K562 (cell line): ENCODE measurements at places on chromosomes 2 and 18.

DNA sequence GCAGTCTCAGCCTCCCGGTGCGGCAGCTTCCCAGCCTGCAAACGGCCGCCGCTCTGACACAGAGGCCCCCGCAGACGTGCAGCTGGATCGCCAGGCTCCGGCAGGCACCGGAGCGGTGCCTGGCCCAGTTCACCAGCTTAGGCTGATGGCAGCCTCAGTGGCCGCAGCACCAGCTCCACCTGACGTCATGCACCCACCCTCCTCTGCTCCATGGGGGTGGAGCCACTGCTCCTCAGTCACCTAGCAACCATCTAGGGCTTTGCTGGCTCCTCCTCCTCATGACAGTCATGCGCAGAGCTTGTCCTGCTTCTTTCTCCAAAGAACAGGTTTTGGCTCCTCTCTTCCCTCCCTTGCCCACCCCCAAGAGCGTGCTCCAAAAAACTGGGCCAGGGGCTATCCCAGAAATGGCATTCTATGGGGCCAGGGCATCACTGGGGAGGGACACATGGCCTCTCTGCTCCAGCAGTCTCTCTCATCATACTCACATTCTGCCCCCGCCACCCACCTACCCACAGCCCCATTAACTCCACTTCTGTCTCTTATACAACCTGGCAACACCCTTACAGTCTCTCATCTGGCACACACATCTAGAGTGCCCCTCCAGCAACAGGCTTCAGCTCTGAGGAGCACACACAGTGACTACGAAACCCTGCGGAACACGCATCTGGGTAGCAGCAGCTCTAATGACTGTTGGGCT lies 5.5 kb downstream of the DCTN1 start:
- peaks cover 16% of the 10 kb centered on the region for H3K4me1 ChIP-seq
- DNase-seq, result peak; percentile 76
- peaks cover 29% of the 10 kb centered on the region; the same call in 2 of the 3 replicates for H3K36me3 ChIP-seq
- no peak overlapping the region for H3K4me3 ChIP-seq
- no peaks in the 10 kb centered on the region for H3K27me3 ChIP-seq

DNA sequence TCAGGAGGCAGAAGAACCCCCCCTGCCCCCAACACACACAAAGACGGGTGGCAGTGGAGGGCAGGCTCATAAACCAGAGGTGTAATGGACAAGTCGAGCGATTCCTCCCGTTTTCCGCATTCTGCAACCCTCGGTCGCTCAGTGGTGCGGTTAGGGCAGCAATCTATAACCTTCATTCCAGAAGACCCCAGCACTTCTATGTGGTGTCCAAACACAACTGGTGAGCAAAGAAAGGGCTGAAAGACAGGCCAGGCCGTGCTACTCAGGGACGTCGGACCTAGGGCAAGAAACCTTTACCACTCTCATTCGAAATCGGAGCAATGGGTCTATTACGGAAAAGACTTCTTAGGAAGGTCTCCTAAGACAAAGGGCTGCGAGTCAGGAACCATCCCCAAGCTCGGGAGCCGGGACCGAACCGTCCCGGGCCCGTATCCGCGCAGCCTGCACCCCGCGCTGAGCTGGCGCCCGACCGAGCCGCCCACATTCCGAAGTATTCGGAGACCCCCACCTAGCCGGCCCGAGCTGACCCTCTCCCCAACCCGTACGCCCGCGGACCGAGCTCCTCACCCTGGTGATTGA lies 568 bp downstream of the ARL5A start:
- peak overlapping the region; percentile 78 for H3K4me3 ChIP-seq
- H3K27ac ChIP-seq, result peak overlapping the region; percentile 75
- peak; percentile 43 for DNase-seq
- H3K36me3 ChIP-seq, result peaks cover 9% of the 10 kb centered on the region; the same call in 2 of the 3 replicates
- H3K27me3 ChIP-seq, result no peaks in the 10 kb centered on the region

DNA sequence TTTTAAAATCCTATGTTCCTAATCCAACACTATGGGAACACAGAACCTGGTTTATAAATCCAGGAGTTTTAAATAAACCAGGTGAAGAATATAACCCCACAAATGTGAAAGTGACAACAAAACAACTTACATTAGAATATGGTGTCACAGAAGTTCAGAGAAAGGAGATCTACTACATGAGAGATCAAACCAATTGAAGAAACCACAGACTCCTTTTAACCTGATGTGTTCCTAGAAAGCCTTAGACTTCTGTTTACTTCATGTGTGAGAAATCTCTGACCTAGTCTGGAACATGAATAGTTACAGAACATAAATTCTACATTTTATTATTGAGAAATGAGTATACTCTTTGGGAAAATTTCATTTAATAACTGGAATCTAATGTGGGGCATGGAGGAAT lies 165.3 kb downstream of the FTCDNL1 start:
- H3K27me3 ChIP-seq, result no peaks in the 10 kb centered on the region
- no peak for DNase-seq
- H3K4me1 ChIP-seq, result no peaks in the 10 kb centered on the region
- no peak overlapping the region for H3K27ac ChIP-seq

DNA sequence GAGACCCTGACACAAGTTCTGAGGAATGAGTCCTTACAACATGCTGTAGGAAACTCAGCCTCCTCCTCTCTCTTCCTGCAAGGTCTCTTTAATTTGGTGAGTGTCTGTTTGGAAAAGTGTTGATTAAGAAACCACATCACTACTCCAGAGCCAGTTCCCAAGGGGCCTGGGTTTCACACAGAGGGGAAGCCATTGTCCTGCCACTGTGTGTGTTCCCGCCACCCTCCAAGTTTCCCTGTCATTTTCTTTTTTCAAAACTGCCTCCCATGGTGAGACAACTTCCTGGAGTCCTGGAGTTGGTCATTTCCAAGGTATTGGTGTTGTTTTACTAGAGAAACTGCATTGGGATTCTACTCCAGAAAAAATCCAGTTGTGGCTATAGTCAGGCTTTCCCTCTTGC lies 232.0 kb upstream of the PARD3B start:
- no peaks in the 10 kb centered on the region for H3K4me1 ChIP-seq
- H3K36me3 ChIP-seq, result no peaks in the 10 kb centered on the region
- H3K4me3 ChIP-seq, result no peak overlapping the region
- H3K27me3 ChIP-seq, result 0 out of 3 replicates have a peak, but pooled peaks cover 2% of the 10 kb centered on the region

- H3K4me1 ChIP-seq, result peaks cover 28% of the 10 kb centered on the region
- no peaks in the 10 kb centered on the region for H3K27me3 ChIP-seq
- H3K27ac ChIP-seq, result peak overlapping the region; percentile 91
- H3K36me3 ChIP-seq, result no peaks in the 10 kb centered on the region; the same call in 1 of the 3 replicates
Observed at GRCh38 chr2:48605482-48606175, 12.0 kb upstream of the GTF2A1L start.

DNA sequence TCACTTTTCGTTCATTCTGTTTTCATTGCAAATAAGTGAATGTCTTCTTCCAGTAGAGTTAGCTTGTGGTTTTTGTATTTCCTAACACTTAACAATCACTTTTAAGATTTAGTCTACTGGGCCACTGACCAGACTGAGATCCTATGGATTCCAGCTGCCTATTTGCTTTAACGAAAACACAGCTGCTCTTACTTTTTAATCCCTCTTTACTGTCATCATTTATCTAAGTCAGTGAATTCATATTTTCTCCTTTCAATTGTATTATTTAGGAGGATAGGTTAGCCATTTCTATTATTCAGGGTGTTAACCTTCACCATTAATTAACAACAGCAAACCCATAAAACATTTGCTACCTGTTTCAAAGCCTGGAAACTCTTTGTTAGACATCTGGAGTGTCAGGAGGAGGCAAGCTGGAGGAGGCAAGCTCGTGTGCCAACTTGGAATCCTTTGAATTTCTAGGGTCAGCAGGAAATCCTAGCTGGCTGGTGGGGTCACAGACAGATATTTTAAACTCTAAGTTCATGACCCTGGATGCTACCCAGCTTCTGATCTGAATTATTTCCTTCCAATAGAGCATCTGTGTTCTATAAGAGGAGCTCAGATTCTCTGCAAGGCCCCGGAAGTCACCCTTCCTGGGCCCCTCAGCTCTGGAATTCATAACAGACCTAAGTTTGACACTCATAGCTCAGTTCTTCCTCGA lies 385.3 kb downstream of the RBM43 start:
- no peaks in the 10 kb centered on the region for H3K36me3 ChIP-seq
- no peak overlapping the region for H3K27ac ChIP-seq
- no peaks in the 10 kb centered on the region for H3K4me1 ChIP-seq
- H3K4me3 ChIP-seq, result no peak overlapping the region

DNA sequence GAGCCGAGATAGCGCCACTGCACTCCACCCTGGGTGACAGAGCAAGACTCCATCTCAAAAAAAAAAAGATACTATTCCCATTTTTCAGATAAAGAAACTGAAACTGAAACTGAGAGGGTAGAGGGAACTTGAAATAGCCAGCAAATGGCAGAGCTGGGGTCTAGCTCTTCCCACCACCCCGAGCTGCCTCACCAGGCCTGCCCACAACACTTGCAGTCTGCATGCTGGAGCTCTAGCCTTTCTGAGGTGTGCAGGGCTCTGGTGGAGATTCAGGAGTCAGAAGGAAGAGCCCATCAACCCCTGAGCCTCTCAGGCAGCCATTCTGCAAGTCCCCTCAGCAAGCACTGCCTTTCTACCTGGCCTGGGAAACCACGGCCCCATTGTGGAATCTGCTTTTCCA lies 14.3 kb downstream of the EDAR start:
- no peak for DNase-seq
- peaks cover 34% of the 10 kb centered on the region for H3K27me3 ChIP-seq
- H3K4me3 ChIP-seq, result no peak overlapping the region
- H3K36me3 ChIP-seq, result no peaks in the 10 kb centered on the region
- no peak overlapping the region for H3K27ac ChIP-seq

DNA sequence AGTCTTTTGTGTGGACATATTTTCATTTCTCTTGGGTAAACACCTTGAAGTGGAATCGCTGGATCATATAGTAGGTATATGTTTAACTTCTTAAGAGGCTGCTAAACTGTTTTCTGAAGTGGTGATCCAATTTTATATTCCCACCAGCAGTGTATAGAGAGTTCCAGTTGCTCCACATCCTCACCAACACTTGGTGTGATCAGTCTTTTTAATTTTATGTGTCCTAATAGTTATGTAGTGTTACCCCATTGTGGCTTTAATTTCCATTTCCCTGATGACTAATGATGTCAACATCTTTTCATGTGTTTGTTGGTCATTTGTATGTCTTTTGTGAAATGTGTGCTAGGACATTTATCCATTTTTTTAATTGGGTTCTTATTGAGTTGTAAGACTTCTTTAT lies 56.9 kb downstream of the DGKD start:
- no peaks in the 10 kb centered on the region for H3K27me3 ChIP-seq
- DNase-seq, result no peak
- no peak overlapping the region for H3K27ac ChIP-seq
- no peak overlapping the region for H3K4me3 ChIP-seq
- H3K36me3 ChIP-seq, result 0 out of 3 replicates have a peak, but pooled peaks cover 3% of the 10 kb centered on the region

DNA sequence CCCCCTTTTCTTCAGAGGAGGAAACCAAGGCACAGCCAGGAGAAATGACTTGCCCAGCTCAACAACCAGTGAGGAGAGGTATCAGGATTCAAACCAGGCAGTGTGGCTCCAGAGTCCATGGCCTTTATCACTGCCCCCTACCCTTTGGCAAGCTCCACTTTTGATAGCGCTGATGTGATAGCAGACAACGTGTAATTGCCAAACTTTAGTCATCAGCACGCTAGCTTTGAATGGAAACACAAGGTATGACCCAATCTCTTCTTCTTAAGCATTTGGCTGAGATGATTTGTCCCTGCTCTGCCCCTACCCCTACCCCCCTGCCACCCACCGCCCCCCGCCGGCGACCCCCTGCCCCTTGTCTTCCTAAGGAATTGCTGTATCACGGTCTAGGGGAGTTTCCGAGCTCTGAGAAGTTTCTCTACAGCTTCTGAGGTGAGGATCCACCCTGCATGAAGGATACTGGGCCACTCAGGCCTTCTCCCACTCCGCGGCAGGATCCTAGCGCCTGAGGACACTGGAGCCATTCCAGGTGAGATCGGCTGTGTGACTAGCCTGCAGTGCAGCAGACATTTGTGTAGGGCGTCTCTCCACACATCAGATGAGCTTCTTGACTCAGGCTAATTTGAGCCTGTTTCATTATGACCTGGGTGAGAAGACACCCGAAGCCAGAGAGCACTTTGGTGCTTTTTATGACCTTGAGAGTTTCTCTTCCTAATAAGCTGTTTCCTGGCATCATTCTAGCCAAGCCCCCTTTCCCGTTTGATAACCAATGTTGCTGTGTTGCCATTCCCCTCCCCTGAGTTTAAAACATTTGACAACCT lies 75.1 kb upstream of the MAP4K4 start:
- H3K36me3 ChIP-seq, result no peaks in the 10 kb centered on the region
- no peaks in the 10 kb centered on the region for H3K4me1 ChIP-seq
- no peak for DNase-seq
- no peak overlapping the region for H3K4me3 ChIP-seq

DNA sequence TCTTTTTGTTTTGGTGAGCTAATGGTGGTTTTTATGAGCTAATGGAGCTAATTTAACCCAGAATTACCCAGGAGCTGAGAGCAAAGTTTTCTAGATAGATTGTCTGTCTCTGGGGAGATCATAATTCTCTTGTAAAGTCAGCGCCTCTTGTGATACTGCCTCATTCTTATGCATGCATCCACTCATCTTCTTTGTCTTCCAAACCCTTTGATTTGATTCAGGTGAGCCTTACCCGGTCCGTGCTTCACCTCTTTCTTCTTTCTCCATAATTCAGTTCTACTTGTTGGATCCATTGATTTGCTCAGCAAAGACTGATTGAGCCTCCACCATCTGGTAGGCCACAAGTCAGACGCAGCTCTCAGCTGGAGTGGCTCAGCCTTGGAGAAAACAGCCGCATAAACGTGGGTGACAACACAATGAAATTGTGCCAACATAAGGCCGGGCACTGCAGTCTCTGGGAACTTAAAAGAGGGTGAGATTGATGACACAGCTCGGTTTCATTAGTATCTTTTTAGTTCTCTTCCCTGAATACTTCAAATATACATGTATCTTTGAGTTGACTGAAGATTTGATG lies 158.5 kb upstream of the SH3BP4 start:
- H3K4me1 ChIP-seq, result no peaks in the 10 kb centered on the region
- DNase-seq, result no peak
- H3K27ac ChIP-seq, result no peak overlapping the region
- no peaks in the 10 kb centered on the region for H3K36me3 ChIP-seq
- peaks cover 15% of the 10 kb centered on the region for H3K27me3 ChIP-seq

GRCh38 chr2:120992791-120993555 lies 257.3 kb downstream of the GLI2 start:
- H3K4me3 ChIP-seq, result no peak overlapping the region
- H3K27me3 ChIP-seq, result peaks cover 22% of the 10 kb centered on the region
- H3K27ac ChIP-seq, result no peak overlapping the region
- no peak for DNase-seq
- H3K4me1 ChIP-seq, result no peaks in the 10 kb centered on the region
- H3K36me3 ChIP-seq, result no peaks in the 10 kb centered on the region

DNA sequence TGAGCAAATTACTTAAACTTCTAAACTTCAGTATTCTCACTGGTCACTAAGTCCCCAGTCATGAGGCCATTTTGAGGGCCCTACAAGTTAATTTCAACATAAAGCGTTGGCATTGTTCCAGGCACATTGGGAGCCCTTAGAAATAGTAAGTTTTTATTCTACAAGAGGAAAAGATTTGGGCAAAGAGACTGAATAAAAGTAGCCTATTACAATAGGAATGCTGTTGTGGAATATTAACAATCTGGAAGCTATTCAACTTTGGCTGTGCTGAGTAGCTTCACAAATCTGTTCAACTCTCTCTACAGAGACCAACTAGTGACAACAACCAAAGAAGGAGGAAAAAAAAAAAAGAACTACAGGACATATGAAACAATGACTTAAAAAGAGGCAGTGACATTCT lies 1287.5 kb upstream of the NXPH2 start:
- DNase-seq, result no peak
- no peak overlapping the region for H3K27ac ChIP-seq
- H3K36me3 ChIP-seq, result no peaks in the 10 kb centered on the region
- no peaks in the 10 kb centered on the region for H3K4me1 ChIP-seq
- no peak overlapping the region for H3K4me3 ChIP-seq

- no peak for DNase-seq
- H3K27me3 ChIP-seq, result peaks cover 9% of the 10 kb centered on the region; the same call in 1 of the 2 replicates
- no peak overlapping the region for H3K4me3 ChIP-seq
Observed at GRCh38 chr2:134985061-134985460, 62.2 kb downstream of the MAP3K19 start.
